NCI-H1930 (cell line): ENCODE measurements at places on chromosomes 12 and 14.

DNA sequence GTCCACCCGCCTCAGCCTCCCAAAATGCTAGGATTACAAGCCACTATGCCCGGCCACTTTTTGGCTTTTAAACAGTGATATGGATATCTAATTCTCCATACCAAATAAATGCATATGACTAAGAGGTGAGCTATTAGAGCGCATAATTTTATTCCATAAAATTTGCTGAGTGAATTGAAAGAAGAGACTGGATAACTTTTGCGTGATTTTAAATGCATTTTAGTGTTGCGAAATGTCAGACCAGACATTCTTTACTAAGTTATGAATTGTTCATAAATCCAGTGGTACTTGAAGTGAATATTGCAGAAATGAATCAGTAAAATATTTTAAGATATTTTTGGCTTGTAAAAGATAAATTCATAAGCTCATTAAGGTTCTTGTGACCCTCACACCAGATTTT lies 50.9 kb upstream of the DIP2B start:
- no peak for DNase-seq

- DNase-seq: no peak
These were observed 13.6 kb downstream of the ACADS start for GRCh38 chr12:120739031-120739762.

DNA sequence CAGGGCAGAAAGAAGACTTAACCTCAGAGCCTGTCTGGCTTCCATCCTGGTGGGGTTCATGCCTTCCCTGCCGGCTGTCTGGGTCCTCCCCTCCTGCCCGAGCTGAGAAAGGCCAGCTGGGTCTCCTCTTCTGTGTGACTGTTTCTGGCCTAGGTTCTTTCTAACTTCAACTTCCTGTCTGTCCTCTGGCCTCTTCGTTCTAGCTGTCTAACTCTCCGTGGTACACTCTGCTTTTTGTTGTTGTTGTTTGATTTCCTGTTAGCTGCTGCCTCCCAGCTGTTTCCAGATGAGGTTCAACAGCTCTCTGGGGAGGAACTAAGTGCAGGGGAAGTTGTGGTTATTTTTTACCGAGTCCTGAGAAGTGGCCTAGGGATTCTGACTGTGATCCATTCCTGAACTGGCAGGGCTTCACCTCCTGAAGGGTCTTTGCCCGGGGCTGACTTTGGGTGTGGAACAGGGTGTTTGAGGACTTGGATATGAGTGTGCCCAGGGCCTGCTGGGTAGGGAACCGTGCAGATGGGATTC lies 3.2 kb downstream of the MLXIP start:
- DNase-seq: no peak

- DNase-seq: no peak
These were observed 33.3 kb downstream of the TDG start for GRCh38 chr12:103998976-103999375.

- DNase-seq: no peak
These were observed 55.6 kb upstream of the PTHLH start for GRCh38 chr12:28027947-28028724.
